Calu3 (cell line): ENCODE measurements at places on chromosomes 3 and 15.

- DNase-seq, result no peak
Observed at GRCh38 chr15:90053685-90054466, 48.4 kb downstream of the IDH2 start.

- no peak for DNase-seq
Observed at GRCh38 chr3:12822725-12823373, 18.5 kb downstream of the RPL32 start.

DNA sequence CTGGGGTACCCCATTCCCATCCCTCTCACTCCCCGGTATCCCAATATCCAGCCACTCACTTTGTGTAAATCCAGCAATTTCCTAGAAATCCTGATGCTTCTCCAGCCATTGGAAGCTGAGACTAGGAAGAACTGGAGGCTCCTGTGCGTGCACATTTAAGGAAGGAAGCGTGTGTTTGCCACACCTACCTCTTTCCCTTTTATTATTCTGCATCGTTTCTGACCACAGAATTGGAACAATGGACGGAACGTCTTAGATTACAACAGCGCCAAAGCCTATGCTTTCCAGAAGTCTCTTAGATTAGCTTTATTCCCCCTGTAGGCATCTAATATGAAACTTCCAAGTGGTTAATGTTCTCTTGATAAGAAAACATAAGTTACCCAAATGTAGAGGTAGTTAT lies 234.8 kb upstream of the TRIM42 start:
- DNase-seq, result no peak

DNA sequence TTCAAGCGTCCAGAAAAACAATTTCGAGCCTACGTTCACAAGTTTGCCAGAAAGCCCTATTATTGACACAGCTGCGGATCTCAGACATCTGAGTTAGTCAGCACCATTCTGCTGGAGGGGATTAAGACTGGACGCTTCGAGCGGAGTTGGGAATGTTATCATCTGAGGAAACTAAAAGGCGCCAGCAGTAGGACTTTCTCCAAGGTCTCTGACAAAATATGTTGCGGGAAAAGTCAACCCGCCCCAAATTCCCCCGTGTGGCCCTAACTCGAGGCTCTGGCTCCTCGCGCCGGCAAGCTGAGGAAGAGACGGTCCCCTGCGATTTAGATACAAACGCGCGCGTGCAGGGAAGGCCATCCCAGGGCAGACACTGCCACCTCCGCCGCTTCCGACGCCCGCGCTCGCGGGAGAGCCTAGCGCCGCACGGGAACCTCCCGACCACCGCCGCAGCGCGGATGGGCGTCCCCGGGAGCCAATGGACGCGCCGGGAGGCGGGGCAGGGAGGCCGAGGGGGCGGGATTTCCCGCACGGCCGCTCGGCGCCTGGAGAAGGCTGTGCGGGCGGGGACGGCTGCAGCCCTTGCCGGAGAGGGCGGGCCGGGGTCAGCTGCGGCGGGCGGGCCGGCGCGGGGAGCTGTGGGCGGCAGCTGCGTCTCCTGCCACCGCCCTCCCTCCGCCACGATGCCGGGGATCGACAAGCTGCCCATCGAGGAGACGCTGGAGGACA lies at the start of gene APPL1:
TSS of gene APPL1 (plus strand) at position 526 of the 726 bp plus-strand sequence. CDS start at position 681, 155 bp downstream.
- peak; percentile 97 for DNase-seq

- no peak for DNase-seq
Observed at GRCh38 chr15:93252780-93253179, 163.8 kb upstream of the RGMA start.

GRCh38 chr3:64552160-64552559 lies 135.6 kb downstream of the ADAMTS9 start:
- no peak for DNase-seq

DNA sequence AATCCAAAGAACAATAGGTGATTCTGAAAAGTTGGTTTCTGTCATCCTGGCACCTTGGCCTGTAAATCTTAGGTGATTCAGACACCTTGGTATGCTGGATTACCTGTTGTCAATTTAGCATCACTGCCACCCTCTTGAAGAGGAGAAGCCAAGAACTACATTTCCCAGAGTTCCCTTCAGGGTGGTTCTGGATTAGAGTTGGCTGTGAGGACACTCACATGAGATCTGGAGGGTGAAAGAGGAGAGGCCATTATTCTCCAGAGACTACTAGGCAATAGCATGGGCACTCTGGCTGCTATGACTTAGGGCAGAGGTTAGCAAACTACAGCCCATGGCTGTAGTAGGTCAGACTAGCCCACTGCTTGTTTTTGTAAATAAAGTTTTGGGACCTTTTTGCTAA lies 41.7 kb upstream of the CORO2B start:
- no peak for DNase-seq

GRCh38 chr15:89341316-89342005 lies 6.8 kb upstream of the POLG start:
- no peak for DNase-seq

DNA sequence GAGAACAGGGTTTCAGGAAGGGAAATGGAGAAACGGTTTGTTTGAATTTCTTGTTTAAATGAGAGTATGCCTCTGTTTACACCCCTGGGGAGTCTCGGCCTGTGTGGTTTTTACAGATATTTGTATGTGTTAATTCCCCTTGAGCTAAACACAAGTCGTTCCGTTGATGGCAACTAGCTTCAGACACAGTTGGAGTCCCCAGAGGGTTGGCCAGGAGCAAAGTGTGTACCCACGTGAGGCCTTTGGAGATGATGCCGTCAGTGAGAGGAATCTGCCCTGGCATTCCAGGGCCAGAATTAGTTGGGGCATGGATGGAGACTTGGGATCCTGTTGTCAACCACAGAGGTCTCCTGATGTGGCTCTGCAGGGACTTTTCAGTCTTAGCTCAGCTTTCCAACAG lies 44.0 kb downstream of the CEMIP start:
- no peak for DNase-seq

DNA sequence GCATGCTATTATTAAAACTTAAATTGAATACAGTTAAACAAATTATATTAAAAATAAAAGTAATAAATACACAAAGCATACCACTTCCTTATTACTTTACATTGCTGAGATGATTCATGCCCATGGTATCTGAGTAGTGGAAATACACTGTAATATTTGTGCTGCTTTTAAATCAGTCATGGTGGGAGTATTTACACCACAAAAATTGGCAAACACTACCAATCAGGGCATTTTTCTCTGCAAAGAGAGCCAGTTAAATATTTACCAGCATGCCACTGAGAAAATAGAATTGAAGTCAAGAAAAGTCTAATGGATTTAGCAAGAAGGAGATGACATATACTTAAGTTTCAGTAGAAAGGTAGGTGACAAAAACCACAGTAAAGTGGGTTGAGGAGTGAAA lies 19.6 kb downstream of the PPARG start:
- DNase-seq, result peak; percentile 46

- no peak for DNase-seq
Observed at GRCh38 chr3:60553144-60553543, 698.1 kb downstream of the FHIT start.
